ENCODE measurements at places on chromosomes 3 and 15.

DNA sequence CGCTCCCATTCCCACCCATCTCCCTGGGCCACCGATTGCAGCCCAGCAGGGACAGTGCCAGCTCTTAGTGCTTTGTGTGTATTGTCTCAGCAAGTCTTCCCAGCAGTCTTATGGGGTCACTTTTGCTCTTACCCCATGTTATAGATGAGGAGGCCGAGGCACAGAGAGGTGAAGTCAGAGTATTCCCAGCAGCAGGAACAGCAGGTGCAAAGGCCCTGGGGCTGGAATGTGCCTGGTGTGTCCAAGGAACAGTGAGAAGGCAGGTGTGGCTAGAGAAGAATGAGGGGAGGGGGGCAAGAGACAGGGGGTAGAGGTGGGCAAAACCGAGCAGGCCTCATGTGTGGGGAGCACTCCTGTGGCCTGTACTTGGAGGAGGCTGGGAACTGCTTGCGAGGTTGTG, 12.8 kb upstream of the DUSP7 start:
- no peak for DNase-seq

DNA sequence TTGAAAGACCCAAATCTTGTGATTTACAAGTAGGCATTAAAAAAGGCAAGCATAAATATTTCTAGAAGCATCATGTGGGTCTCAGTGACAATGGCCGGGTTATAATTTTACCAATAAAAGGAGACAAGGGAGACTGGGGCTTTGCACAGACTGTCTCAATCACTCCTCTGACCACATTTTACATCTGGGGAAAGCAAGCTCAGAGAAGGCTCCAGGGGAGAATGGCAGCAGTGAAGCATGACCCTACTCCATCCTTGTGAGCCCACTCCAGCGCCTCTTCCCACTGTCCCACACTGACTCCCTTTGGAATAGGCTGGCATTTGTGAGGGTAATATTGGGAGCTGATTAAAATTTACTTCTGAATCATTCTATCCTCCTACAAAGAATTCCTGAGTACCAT, 61.8 kb downstream of the SATB1 start:
- DNase-seq: no peak

- DNase-seq: no peak
These were observed 31.4 kb upstream of the FAN1 start for GRCh38 chr15:30872341-30872748.

DNA sequence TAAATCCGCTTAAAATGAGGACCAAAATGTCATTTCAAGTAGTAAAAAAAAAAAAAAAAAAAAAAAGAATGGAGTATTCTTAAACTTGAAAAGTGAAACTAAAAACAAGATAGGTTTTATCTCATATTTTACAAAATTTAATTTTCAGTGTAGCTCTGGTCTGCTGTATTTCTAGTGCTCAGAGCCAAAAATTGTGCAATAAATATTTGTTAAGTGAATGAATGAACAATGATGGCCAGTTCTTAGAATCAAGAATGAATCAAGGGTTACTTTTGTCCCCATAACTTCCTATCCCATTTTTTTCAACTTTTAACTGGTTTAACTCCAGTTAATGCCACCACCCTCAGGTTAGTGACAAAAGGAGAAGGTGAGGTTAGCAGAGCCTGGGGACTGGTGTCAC, 214.4 kb downstream of the ABHD5 start:
- DNase-seq: no peak

DNA sequence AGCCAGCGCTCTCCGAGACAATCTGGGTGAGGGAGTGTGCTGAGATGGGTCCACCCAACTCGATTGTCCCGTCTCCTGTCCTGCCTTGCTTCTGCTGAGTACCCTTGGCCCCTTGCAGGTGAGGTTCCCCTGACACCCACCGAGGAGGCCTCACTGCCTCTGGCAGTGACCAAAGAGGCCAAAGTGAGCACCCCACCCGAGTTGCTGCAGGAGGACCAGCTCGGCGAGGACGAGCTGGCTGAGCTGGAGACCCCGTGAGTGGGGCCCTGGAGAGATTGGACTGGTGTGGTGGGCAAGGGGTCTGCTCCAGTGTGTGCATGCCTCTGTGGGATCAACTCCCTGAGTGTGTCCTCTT, 23.6 kb downstream of the NBEAL2 start:
- DNase-seq: no peak

- no peak for DNase-seq
These were observed 183.5 kb upstream of the NSMCE3 start for GRCh38 chr15:29452881-29453731.

DNA sequence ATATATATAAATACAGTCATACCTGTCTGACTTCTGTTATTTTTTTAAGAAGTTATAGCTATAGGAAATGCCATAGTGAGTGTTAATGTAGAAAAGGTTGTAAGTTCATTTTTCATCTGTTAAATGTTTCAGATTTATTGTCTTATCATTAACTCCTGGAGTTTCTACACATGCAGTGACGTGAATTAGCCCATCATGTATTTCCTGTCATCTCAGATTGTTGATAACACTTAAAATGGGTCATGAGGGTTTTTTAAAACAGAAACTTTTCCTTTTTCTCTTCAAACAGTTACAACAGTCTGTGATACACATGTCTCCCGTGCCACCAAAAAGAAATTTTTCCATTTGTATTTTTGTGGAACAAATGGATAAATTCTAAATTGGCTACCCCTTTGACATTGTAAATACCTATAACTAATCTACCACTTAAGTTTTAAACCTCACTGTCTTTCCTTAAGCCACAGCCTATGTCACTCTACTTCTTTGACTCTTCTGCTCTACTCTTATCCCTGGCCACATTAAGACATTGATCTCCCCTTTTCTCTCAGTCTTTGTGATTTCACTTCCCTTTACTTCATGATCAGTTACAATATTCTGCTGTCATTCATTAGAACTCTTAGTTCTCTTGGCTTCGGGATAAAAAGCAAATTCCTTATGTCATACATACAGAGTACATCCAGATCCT, 89.1 kb downstream of the NEO1 start:
- DNase-seq: no peak

Data from left ventricle myocardium superior (tissue), 1 donor.